ENCODE measurements at places on chromosomes 2 and 18. TPM values are rescaled to one million over a fixed set of nuclear protein-coding genes. Genes with fewer than 3 reads are reported as not detected.

DNA sequence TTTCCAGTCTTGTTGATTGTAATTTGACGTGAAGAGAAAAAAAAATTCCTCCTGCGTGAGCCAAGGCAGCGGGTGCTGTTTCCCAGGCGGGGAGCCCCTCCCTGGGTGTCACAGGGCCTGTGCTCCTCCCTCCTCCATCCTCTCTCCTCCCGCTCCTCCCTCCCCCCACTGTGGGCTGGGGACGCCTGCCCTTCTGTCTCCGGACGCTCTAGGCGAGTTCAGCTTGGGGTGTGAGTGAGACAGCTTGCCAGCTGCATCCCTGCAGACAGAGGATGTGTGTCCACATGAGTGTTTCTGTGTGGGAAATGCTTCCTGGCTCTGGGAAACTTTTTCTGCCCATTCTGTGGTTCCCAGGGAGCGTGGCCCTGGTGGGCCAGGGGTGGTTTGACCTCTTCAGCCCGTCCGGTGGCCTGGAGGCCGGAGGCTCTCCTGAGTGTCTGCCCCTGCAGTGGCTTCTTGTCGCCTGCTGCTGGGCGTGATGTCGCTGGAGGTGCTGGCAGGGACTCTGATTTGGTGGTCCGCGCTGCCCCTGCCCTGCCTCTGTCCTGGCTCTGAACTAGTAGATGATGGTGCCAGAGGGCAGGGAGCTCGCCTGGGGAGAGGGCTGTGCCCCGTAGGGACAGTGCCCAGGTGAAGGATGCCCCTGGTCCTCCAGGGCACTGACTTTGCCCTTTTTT lies 96.4 kb downstream of the USP40 start:
- DNase-seq: no peak

DNA sequence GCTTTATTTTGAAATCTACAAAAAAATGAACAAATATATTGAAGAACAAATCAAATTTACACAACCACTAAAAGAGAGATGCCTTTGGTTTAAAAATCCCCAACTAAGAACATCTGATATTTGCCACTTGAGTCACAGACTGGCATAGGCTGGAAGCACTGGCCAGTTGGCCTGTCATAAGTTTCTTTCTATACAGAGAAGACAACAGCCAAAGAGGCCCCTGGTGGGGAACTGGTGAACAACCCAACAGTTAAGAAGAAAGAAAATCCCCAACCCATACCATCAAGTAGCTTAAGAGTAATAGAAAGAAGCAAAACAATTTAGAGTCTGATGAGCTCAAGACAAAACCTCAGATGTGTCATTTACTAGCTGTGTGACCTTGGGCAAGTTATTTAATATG lies 45.5 kb downstream of the OSR1 start:
- no peak for DNase-seq

DNA sequence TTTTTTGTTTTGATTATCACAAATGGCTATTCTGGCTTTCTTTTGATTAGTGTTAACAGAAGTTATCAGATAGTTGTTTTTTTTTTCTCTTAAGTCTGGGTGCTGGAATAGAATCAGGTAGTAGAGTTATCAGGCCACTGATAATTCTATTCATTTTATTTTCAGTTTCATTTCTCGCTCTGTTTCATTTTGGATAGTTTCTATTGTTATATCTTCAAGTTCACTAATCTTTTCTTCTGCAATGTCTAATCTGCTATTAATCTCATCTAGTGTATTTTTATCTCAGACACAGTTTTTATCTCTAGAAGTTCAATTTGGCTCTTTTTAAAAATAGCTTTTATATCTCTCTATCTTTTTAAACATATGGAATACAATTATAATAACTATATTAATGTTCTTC lies 241.8 kb upstream of the EPC2 start:
- DNase-seq: no peak

- no peak for DNase-seq
Observed at GRCh38 chr2:237597196-237598145, 6.9 kb upstream of the RAB17 start.

DNA sequence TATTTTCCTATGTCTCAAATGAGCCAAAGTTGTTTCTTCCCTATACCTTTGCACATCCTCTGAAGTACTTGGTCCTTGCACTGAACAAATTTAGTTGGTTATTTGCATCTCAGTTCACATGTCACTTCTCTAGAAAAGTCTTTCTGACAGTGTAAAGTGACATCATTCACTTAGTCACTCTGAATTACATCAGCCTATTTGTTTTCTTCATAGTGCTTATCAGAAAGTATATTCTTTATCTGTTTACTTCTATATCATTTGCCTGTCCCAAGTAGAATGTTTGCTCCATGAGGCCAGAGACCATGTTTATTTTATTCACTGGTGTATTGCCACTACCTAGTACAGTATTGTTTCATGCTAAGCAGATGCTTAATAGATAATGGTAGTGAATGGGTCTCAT lies 173.7 kb downstream of the HNMT start:
- no peak for DNase-seq

DNA sequence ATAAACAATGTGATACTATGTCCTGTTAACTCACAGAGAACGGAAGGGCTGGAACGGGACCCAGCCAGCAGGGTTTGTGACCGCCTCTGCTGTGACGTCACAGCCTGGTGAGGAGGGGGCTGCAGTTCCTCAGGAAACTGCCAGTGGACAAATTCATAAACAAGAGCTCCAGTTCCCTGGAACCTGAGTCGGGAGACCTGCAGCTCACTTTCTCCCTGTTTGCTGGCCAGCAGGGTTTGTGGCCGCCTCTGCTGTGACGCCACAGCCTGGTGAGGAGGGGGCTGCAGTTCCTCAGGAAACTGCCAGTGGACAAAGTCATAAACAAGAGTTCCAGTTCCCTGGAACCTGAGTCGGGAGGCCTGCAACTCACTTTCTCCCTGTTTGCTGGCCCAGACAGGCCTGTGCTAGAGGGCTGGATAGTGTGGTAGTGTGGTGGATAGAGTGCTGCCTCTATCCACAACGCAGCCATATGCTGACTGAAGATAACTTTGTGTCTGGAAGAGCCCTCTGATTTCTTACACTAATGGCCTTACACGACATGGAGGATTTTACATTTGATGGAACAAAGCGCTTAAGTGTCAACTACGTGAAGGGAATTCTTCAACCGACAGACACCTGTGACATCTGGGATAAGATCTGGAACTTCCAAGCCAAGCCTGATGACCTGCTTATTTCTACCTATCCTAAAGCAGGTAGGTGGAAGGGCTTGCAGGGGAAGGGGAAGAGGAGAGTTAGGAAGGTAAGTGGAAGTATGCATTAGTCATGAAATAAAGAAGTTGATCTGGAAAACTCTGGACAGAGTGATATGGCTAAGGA lies at the start of gene SULT1C4:
TSS of gene SULT1C4 (plus strand) at position 140 of the 816 bp plus-strand sequence. CDS start at position 524, 384 bp downstream.
- no peak for DNase-seq

GRCh38 chr2:74751981-74752851 lies 81.7 kb upstream of the HK2 start:
- no peak for DNase-seq

GRCh38 chr2:1813371-1813770 lies 69.1 kb upstream of the PXDN start:
- DNase-seq: no peak

- DNase-seq: no peak
Observed at GRCh38 chr2:48724278-48724677, 31.2 kb downstream of the LHCGR start.

DNA sequence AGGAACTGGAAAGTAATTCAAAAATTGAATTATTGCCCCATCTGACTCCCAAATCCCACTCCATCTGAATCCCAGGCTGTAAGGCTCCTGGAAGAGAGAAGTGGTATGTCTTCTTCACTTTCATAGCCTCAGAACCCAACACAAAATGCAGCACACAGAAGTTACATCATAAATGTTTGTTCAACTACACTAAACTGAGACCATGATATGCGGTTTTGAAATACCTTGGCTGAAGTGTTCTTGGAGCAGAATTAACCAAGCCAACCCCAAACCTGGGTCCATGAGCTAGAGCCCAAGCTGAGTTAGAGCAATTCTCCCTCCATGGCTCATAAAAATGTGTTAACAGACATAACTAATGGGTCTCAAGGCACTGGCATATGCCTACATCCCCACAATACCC lies 23.3 kb downstream of the NEB start:
- no peak for DNase-seq

- no peak for DNase-seq
Observed at GRCh38 chr2:236177604-236177966, 9.4 kb upstream of the GBX2 start.

GRCh38 chr2:69509011-69509749 lies 71.9 kb upstream of the NFU1 start:
- no peak for DNase-seq

DNA sequence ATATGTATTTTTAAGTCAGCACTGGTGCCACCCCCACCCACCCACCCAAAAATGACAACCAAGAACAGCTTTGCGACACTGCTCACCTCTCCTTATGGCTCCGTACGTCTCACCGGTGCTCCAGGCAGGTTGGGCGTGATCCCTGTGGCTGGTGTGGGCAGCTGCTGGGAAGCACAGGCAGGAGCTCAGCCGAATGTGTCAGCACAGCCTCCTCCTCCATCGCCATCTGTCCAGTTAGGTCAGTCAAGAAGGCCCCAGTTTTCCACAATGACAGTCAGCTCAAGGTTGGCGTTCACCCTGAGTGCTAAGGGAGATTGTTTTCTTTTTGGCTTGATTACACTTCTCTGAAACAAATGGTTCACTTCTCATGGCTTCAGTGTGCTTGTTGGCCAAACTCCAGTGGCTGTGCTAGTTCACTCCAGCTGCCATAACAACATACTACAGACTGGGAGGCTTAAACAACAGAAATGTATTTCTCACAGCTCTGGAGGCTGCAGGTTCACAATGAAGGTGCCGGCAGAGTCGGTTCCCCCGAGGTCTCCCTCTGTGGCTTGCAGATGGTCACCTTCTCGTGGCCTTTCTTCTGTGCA lies 30.2 kb downstream of the AMER3 start:
- DNase-seq: no peak

Gene PNKD
- total RNA-seq: 33.6 TPM

Gene PCGF1
- 34.6 TPM for total RNA-seq

Gene SERPINB3
- total RNA-seq: not detected

Gene ELMOD3
- total RNA-seq: 29.3 TPM

Gene CYRIA
- total RNA-seq: 0.83 TPM

Gene MPP4
- not detected for total RNA-seq

Gene CIB4
- total RNA-seq: not detected

Gene RBKS
- total RNA-seq: 1.8 TPM

Gene LOXHD1
- total RNA-seq: 0.39 TPM

Gene KCNG3
- total RNA-seq: not detected

Gene GREB1
- total RNA-seq: 1.1 TPM
